Activated CD4-positive, alpha-beta T cell treated with anti-CD3 and anti-CD28 coated beads, Interleukin-2, amount 10 ng/mL, durations not matched to agents 7 days and 5 days (primary cell): ENCODE measurements at places on chromosomes 3 and 15. TPM values are rescaled to one million over a fixed set of nuclear protein-coding genes. Genes with fewer than 3 reads are reported as not detected.

The CILP gene
- total RNA-seq: 0.12 TPM

The PRKAR2A gene
- total RNA-seq: 27.2 TPM

The RPL35A gene
- 926 TPM for total RNA-seq

The HYAL1 gene
- total RNA-seq: 0.07 TPM

GRCh38 chr3:45183872-45184262 is 37.7 kb upstream of the CDCP1 start:
- no peak for DNase-seq

DNA sequence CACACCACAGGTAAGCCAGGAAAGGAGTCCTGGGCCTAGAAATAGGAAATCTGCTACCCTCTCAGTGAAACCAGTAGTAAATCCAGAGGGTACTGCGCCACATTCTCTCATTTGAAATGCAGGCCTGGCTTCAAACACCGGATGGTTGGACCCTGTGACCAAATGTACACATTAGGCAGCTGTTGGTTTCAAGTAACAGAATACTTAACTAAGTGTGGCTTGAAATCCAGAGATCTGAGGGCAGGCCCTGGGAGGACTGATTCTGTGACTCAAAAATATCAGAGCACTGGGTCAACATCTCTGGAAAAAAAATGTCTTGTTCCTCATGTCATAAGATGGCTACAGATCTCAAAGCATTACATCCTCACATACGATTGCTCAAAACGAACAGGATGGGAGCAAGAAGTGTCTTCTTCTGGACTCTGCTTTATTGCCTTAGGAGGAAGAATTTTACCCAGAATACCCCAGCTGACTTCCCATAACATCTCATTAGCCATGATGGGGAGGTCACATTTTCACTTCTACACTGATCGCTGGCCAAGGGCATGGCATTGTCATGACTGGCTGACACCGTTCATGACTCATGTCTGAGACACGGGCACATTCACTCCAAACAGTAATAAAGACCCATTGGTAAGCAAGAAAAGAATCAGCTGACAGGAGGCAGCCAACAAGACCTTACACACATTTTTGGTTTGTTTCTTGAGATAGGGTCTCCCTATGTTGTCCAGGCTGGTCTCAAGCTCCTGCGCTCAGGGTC is 166.0 kb downstream of the ARRDC4 start:
- no peak for DNase-seq

- DNase-seq: no peak
Measured at GRCh38 chr15:89372069-89372935, 37.7 kb upstream of the POLG start.

DNA sequence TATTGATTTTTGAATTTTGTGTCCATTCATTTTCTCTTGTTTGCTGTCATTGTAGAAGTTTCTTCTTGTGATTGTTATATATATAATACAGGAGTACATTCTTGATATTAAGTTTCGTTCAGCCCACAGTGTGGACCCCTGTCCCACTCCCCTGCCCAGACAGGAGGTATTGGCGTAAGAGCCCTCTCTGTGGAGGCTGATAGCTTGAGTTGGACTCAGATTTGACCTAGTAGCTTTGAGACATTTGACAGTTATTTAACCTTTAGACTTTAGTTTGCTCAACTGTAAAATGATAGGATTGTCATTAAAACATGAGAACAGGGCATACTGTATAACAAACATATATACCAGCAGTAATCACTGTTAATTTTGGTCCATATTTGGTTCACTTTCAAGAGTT is 27.1 kb downstream of the GPR171 start:
- no peak for DNase-seq

DNA sequence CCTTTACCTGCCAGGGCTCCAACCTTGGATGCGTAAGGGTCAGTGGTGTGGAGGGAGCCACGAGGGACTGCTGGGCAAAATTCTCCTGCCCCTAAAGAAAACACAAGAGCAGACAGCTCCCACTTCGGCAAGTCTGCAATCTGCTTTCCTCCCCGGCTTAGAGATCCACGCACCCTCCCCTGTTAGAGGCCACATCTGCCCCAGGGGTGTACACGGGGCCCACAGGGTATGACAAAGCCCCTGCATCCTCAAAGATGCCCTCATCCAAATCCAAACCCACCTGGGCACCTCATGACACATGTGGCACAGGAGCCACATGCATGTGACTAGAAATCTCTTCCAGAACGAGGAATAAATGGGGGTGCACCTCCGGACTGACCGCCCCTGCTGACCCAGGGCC is 25.5 kb downstream of the ZXDC start:
- DNase-seq: no peak

DNA sequence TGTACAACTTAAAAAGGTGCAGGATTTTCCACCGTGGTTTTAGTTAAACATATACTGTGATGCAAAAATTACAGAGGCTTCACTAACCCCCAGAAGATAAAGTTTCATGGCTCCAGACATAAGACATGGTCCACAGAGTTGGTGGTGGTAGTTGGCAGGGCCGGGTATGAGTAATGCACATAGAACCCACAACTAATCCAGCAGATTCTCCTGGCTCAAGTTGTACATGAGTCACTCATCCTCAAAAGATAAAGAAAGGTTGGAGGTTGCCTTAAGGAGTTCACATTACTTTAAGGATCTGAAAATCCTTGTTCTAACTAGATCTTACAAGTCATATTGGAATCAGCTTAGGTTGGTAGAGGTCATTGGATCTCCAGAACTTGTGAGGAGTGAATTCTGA is 98.3 kb upstream of the ZBTB20 start:
- no peak for DNase-seq

- DNase-seq: no peak
Measured at GRCh38 chr15:85336880-85337279, 43.5 kb upstream of the AKAP13 start.
